Naive thymus-derived CD8-positive, alpha-beta T cell (primary cell): ENCODE measurements at places on chromosomes 4 and X. TPM values are rescaled to one million over a fixed set of nuclear protein-coding genes. Genes with fewer than 3 reads are reported as not detected.

- H3K36me3 ChIP-seq: no peaks in the 10 kb centered on the region
- H3K4me3 ChIP-seq: no peak overlapping the region
- H3K27me3 ChIP-seq: no peaks in the 10 kb centered on the region
- no peak overlapping the region for H3K27ac ChIP-seq
These were observed 642.1 kb upstream of the TENM3 start for GRCh38 chr4:181601103-181601502.

- DNase-seq: no peak
- H3K4me1 ChIP-seq: no peaks in the 10 kb centered on the region
- peaks cover 74% of the 10 kb centered on the region for H3K36me3 ChIP-seq
These were observed 121.9 kb downstream of the THOC2 start for GRCh38 chrX:123610915-123611314.

The CLDN24 gene
- total RNA-seq: not detected

- H3K27me3 ChIP-seq: peaks cover 8% of the 10 kb centered on the region
- no peak for DNase-seq
- no peak overlapping the region for H3K27ac ChIP-seq
- no peak overlapping the region for H3K4me3 ChIP-seq
These were observed 39.1 kb upstream of the TMEM192 start for GRCh38 chr4:165151734-165152133.

The MAGEC3 gene
- not detected for total RNA-seq

GRCh38 chr4:2047031-2047660 lies 12.0 kb upstream of the NAT8L start:
- H3K36me3 ChIP-seq: no peaks in the 10 kb centered on the region
- DNase-seq: no peak
- H3K4me1 ChIP-seq: peaks cover 4% of the 10 kb centered on the region
- H3K27ac ChIP-seq: no peak overlapping the region

The NHS gene
- not detected for total RNA-seq
